ENCODE measurements at places on chromosomes 1 and 21. TPM values are rescaled to one million over a fixed set of nuclear protein-coding genes. Genes with fewer than 3 reads are reported as not detected.

- H3K4me1 ChIP-seq, result no peaks in the 10 kb centered on the region
- DNase-seq, result no peak
- H3K36me3 ChIP-seq, result no peaks in the 10 kb centered on the region
- no peak overlapping the region for H3K27ac ChIP-seq
- H3K4me3 ChIP-seq, result no peak overlapping the region
Measured at GRCh38 chr1:247740721-247741120, 2.3 kb downstream of the OR14K1 start.

Gene ELK4
- total RNA-seq, result 27.7 TPM

Gene LCE2C
- not detected for total RNA-seq

DNA sequence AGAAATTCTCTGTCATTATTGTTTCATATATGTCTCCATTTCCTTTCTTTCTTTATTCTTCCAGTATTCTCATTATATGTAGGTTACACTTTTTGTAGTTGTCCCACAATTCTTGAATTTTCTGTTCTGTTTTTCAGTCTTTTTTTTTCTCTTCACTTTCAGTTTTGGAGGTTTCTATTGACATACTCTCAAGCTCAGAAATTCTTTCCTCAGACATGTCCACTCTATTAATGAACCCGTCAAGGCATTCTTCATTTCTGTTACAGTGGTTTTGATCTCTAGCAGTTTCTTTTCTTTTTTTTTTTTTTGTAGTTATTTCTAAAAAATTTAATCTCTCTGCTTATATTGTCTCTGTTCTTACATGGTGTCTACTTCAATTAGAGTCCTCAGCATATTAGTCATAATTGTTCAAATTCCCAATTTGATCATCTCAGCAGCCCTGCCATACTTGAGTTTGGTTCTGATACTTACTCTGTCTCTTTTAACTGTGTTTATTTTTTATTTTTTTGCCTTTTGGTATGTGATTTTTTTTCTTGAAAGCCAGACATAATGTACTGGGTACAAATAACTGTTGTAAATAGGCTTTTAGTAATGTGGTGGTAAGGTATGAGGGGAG, 49.5 kb upstream of the KCNK2 start:
- H3K27ac ChIP-seq, result no peak overlapping the region
- no peaks in the 10 kb centered on the region for H3K4me1 ChIP-seq
- DNase-seq, result no peak
- H3K36me3 ChIP-seq, result no peaks in the 10 kb centered on the region
- no peaks in the 10 kb centered on the region for H3K27me3 ChIP-seq

Gene FOXO6
- total RNA-seq, result not detected

GRCh38 chr1:163574119-163574518, 252.4 kb downstream of the NUF2 start:
- H3K36me3 ChIP-seq, result no peaks in the 10 kb centered on the region
- H3K4me3 ChIP-seq, result no peak overlapping the region
- H3K27me3 ChIP-seq, result no peaks in the 10 kb centered on the region
- H3K4me1 ChIP-seq, result no peaks in the 10 kb centered on the region

DNA sequence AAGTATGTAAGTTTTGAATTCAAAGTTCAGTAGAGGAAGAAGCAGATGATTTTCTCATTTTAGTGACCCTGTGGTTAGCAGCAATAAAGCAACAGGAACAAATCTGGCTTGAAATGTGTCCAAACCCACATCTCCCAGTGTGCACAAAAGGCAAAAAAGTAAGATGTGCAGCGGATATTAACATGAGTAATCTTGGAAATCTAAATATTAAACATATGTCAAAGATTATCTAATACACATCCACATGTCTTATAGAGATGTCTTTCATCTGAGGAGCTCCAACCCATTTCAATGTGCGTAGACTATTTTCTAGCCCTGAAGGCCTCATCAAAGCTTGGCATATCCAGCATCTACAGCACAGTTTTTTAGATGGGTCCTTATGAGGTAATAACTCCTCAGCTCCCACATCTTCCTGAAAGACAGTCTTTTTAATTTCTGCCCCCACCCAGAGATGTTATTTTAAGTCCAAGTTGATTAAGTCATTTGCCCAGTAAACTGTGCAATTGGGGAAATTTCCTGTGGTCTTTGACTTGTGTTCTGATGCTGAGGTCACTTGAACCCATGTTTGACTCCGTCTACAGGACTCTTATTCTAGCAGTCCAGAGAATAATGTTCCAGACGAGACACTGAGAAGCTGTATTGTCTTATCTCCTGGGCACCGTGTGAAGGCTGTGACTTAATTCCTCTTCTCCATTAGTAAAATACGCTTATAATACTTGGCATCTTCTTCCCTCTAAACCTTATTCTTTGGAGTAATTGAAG, 73.7 kb downstream of the LMO4 start:
- H3K27me3 ChIP-seq, result no peaks in the 10 kb centered on the region
- H3K36me3 ChIP-seq, result no peaks in the 10 kb centered on the region
- peaks cover 4% of the 10 kb centered on the region for H3K4me1 ChIP-seq
- DNase-seq, result no peak

Gene NTMT2
- not detected for total RNA-seq

DNA sequence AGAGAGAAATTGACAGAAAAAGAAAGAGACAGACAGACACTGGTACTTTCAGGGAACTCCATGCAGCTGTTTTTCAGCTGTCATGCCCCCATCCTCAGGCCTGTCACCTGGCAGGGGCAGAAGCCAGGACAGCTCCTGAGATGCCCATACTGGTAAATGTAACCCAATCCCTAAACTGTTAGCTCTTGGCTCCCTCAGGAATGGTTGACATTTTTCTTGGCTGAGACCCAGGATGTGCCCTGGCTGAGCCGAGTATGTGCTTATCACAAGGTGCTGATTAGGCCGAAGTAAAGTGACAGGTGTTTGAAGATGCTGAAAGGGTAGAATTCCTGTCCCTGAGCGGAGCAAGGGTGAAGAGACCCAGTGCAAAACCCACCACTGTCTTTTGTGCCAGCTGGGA, 50.7 kb downstream of the PGM1 start:
- no peak for DNase-seq
- H3K27me3 ChIP-seq, result no peaks in the 10 kb centered on the region
- H3K4me3 ChIP-seq, result no peak overlapping the region
- H3K36me3 ChIP-seq, result peaks cover 41% of the 10 kb centered on the region
- no peak overlapping the region for H3K27ac ChIP-seq
- no peaks in the 10 kb centered on the region for H3K4me1 ChIP-seq

- no peaks in the 10 kb centered on the region for H3K36me3 ChIP-seq
- H3K4me1 ChIP-seq, result no peaks in the 10 kb centered on the region
- no peak overlapping the region for H3K4me3 ChIP-seq
- DNase-seq, result no peak
Measured at GRCh38 chr1:110136911-110137310, 13.4 kb upstream of the SLC6A17 start.

Gene VHLL
- total RNA-seq, result not detected

DNA sequence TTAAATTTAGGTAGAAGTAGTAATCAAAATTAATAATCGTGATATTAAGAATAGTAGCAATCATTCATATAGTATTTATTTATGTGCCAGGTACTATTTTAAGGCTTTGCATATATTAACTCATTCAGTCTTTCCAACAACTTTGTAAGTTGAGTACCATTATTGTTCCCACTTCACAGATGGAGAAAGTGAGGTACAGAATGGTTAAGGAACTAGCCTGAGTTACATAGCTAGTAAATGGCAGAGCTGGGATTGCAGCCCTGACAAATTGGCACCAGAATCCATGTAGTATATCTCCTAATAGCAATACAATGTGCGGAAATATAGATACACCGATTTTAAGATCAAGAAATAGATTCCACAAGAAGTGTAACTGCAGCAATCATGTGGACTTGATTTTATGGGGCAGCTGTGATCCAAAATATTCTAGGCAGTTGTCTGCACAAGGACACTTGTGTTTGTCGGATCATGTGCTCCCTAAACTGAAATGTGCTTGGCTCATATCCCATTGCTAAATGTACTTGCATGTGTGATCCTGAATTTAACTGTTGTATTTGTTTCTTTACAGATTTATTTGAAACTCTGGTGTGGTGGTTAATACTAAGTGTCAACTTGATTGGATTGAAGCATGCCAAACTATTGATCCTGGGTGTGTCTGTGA, 5.8 kb upstream of the GTF2B start:
- H3K4me1 ChIP-seq, result peaks cover 4% of the 10 kb centered on the region
- no peak overlapping the region for H3K27ac ChIP-seq
- no peak for DNase-seq
- H3K4me3 ChIP-seq, result no peak overlapping the region

- no peaks in the 10 kb centered on the region for H3K27me3 ChIP-seq
- H3K4me1 ChIP-seq, result no peaks in the 10 kb centered on the region
- no peak for DNase-seq
- no peak overlapping the region for H3K27ac ChIP-seq
- no peaks in the 10 kb centered on the region for H3K36me3 ChIP-seq
Measured at GRCh38 chr1:194338241-194338948, 1152.0 kb upstream of the B3GALT2 start.

GRCh38 chr1:44336668-44337067, 18.4 kb downstream of the ERI3 start:
- H3K4me3 ChIP-seq, result no peak overlapping the region
- no peaks in the 10 kb centered on the region for H3K27me3 ChIP-seq
- no peaks in the 10 kb centered on the region for H3K36me3 ChIP-seq
- no peaks in the 10 kb centered on the region for H3K4me1 ChIP-seq
- H3K27ac ChIP-seq, result no peak overlapping the region
- DNase-seq, result no peak

GRCh38 chr21:29403922-29404538, 105.3 kb downstream of the BACH1 start:
- DNase-seq, result no peak
- H3K27ac ChIP-seq, result no peak overlapping the region
- H3K36me3 ChIP-seq, result no peaks in the 10 kb centered on the region
- no peak overlapping the region for H3K4me3 ChIP-seq
- H3K27me3 ChIP-seq, result no peaks in the 10 kb centered on the region

GRCh38 chr1:150469291-150469690, 17.9 kb upstream of the TARS2 start:
- peaks cover 81% of the 10 kb centered on the region for H3K36me3 ChIP-seq
- peaks cover 34% of the 10 kb centered on the region for H3K4me1 ChIP-seq
- DNase-seq, result no peak

DNA sequence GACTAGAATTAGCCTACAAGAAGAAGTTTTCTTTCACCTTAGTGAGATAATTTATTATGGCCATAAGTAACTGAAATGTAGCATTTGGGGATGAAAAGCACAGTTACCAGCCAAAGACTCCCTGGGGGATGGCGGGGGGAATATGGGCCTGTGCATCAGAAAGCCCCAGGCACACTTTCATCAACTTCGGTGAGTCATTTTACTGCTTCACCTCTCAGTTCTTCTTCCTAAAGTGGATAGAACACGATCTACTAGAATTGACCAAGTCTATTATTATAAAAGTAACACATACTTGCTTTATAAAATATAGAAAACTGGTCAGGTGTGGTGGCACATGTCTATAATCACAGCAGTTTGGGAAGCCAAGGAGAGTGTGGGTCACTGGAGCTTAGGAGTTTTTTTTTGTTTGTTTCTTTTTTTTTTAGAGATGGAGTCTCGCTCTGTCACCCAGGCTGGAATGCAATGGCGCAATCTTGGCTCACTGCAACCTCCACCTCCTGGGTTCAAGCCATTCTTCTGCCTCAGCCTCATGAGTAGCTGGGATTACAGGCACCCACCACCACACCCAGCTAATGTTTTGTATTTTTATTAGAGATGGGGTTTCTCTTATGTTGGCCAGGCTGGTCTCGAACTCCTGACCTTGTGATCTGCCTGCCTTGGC, 141.8 kb downstream of the ZZZ3 start:
- DNase-seq, result no peak
- H3K36me3 ChIP-seq, result no peaks in the 10 kb centered on the region
- H3K4me3 ChIP-seq, result no peak overlapping the region
- no peaks in the 10 kb centered on the region for H3K27me3 ChIP-seq

DNA sequence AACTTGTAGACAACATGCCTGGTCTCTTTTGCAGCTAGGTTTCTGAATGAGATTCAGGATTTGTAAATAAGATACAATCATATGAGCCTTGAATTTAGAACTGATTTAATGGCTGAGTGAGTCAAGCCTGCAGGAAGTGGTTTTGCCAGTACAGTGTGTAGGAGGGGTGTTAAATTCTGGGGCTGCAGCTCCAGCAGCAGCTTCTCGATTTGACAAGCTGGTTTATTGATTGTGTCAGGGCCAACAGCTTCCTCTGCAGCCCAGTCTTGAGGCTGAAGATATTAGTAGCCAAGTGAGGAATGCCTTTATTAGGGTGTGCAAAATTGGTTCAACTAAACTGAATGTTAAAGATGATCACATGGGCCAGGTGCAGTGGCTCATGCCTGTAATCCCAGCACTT, 11.5 kb upstream of the PLA2G5 start:
- no peak overlapping the region for H3K27ac ChIP-seq
- no peak overlapping the region for H3K4me3 ChIP-seq
- no peaks in the 10 kb centered on the region for H3K36me3 ChIP-seq
- peaks cover 12% of the 10 kb centered on the region for H3K27me3 ChIP-seq
- no peak for DNase-seq
- H3K4me1 ChIP-seq, result peaks cover 3% of the 10 kb centered on the region

Gene SIM2
- 36.8 TPM for total RNA-seq

DNA sequence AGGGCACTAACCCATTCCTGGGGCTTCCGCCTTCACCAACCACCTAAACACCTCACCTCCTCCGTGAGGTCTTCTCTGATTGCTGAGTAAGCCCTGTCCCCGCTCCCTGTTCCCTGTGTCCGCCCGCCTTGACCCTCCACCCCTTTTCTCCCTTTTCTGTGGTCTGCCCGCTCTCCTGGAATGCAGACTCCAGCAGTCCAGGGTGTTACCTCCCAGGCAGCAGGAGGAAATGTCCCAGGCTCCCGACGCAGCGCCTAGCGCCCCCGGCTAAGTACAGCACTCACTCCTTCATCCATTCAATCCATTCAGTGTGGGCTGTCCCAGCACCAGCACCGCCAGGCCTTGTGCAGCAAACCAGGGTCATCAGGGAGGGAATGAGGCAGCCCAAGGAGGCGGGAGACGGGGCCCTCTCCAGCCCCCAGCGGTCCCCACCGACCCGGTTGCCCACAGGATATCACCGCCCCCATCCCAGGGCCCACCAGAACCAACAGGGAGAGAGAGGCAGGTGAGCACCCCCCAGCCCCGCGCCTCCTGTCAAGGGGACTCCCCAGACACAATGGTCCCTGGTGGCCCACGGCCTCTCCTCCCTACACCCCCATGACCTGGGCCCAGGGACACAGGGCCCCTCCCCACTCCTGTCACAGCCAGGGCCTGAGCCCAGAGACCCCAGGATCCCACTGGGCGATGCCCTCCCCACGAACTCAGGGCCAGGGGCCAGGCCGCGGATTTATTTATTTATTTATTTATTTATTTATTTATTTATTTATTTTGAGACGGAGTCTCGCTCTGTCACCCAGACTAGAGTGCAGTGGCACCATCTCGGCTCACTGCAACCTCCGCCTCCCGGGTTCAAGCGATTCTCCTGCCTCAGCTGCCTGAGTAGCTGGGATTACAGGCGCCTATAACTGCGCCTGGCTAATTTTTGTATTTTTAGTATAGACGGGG, 10.2 kb downstream of the TNFRSF14 start:
- peaks cover 44% of the 10 kb centered on the region for H3K27me3 ChIP-seq
- no peak overlapping the region for H3K4me3 ChIP-seq
- no peak overlapping the region for H3K27ac ChIP-seq
- H3K4me1 ChIP-seq, result no peaks in the 10 kb centered on the region

DNA sequence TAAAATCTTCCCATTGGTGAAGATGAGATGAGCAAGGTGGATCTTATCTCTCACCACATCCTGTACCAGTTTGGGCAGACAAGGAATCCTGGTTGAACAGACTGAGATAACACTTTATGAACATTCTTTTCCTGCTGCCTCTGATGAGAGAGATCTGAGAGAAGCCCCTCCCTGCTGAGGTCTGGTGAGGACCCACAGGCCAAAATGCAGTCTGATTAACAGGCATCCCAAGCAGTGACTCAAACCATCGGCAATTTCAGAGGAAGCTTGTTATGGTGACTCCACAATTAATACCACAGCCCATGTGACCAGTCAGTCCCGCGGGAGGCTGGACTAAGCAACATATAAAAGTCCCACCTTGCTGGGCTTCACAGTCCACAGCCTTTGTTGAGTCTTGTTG, at the start of gene PRR9:
Gene PRR9 (plus strand): TSS at position 373 of the 400 bp plus-strand sequence. CDS start 561 bp downstream, outside the sequence.
- DNase-seq, result no peak
- no peak within 1 kb of the TSS for H3K27ac ChIP-seq
- no peaks in the 10 kb centered on the region for H3K36me3 ChIP-seq

Gene POFUT2
- 8.4 TPM for total RNA-seq

Data from esophagus squamous epithelium (tissue), 5 donors.